ENCODE measurements at places on chromosomes 5 and 9.

- peak; percentile 18 for DNase-seq
These were observed 192.3 kb downstream of the PALM2AKAP2 start for GRCh38 chr9:109972026-109972882.

GRCh38 chr9:28770226-28770625, 1196.9 kb upstream of the C9orf72 start:
- DNase-seq = no peak

- peak; percentile 3 for DNase-seq
These were observed 40.8 kb upstream of the LARP1 start for GRCh38 chr5:154714266-154714986.

- no peak for DNase-seq
These were observed 3.6 kb downstream of the FGF18 start for GRCh38 chr5:171422902-171423663.

DNA sequence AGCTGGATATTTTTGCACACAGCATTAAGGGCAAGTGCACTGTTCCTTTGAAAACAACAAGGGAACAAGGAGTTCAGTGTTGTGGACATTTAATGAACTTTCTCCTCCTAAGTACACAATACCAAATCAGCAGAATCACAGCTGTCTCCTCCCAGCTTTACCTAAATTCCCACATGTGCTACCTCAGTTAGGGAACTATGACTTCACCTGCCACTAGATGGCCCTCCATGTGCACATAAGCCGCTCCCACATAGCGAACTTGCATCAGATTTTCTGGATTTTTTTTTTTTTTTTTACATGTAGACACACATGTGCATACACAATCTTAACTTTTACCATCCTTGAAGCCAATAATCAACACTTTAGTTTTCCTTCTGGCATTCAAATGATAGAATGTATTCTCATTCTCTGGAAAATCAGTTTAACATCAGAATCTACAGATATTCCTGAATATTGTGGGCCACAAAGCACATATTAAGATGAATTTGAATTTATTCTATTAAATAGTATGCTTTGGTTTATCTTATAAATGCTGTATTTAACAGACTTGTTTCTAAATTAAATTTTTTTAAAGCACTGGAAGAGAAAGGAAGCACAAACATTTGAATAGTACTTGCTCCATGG, 123.6 kb downstream of the PALM2AKAP2 start:
- peak; percentile 66 for DNase-seq

GRCh38 chr5:97009212-97009898, 73.5 kb downstream of the LNPEP start:
- peak; percentile 47 for DNase-seq

Measured in CD4-positive, alpha-beta T cell treated with Interleukin-12 subunit alpha and Interleukin-12 subunit beta, for 1 hour (primary cell).